Aortic smooth muscle cell (primary cell): ENCODE measurements at places on chromosomes 7 and 10. TPM values are rescaled to one million over a fixed set of nuclear protein-coding genes. Genes with fewer than 3 reads are reported as not detected.

Gene CFAP46
- 0.19 and 0.79 TPM in 2 replicates for total RNA-seq

Gene CPEB3
- 0.79 and 1.2 TPM in 2 replicates for total RNA-seq

Gene OPALIN
- not detected in 2 replicates for total RNA-seq

Gene RAPGEF5
- 39.3 and 48.9 TPM in 2 replicates for total RNA-seq

Gene KCNIP2
- 0.66 and 1.1 TPM in 2 replicates for total RNA-seq

Gene H2BK1
- not detected in 2 replicates for total RNA-seq

Gene NPTX2
- 2.2 and 9.9 TPM in 2 replicates for total RNA-seq

Gene UCN3
- total RNA-seq: not detected in 2 replicates

Gene VSTM4
- total RNA-seq: 5.2 TPM in 2 replicates

Gene SRRM3
- under 0.01 TPM in 1 of 2 replicates, not detected in the other for total RNA-seq

Gene STEAP1B
- total RNA-seq: 18.9 and 28.8 TPM in 2 replicates

Gene MSMB
- not detected in 2 replicates for total RNA-seq

Gene IFIT1B
- total RNA-seq: 0.06 TPM in 1 of 2 replicates, not detected in the other

Gene NCOA4
- 196 and 203 TPM in 2 replicates for total RNA-seq

Gene NPC1L1
- total RNA-seq: not detected in 2 replicates

Gene ATRNL1
- total RNA-seq: 4.9 and 5.0 TPM in 2 replicates

Gene CDK14
- 35.1 and 49.3 TPM in 2 replicates for total RNA-seq

Gene PDE6C
- total RNA-seq: not detected in 2 replicates

Gene TBX20
- 7.5 and 12.0 TPM in 2 replicates for total RNA-seq

Gene ECHDC3
- total RNA-seq: 4.5 and 6.6 TPM in 2 replicates

Gene TBXAS1
- total RNA-seq: 0.92 and 1.4 TPM in 2 replicates

Gene OR2A5
- total RNA-seq: not detected in 2 replicates

Gene ASZ1
- not detected in 2 replicates for total RNA-seq
